Vein endothelial cell (primary cell): ENCODE measurements at places on chromosomes 3 and 15. TPM values are rescaled to one million over a fixed set of nuclear protein-coding genes. Genes with fewer than 3 reads are reported as not detected.

IMPG2 gene
- total RNA-seq = 0.67 and 0.98 TPM in 2 replicates

TMEM89 gene
- not detected in 2 replicates for total RNA-seq

PLA2G4D gene
- total RNA-seq = not detected in 2 replicates

ROBO2 gene
- under 0.01 TPM in 1 of 2 replicates, not detected in the other for total RNA-seq

CGNL1 gene
- total RNA-seq = 20.2 and 23.8 TPM in 2 replicates

SLC9A9 gene
- 0.98 and 1.4 TPM in 2 replicates for total RNA-seq

COL7A1 gene
- total RNA-seq = under 0.01 and 0.19 TPM in 2 replicates

KLHL24 gene
- total RNA-seq = 64.0 and 65.7 TPM in 2 replicates

RBP2 gene
- not detected in 2 replicates for total RNA-seq

RYR3 gene
- under 0.01 TPM in 1 of 2 replicates, not detected in the other for total RNA-seq

CNTN4 gene
- 0.33 and 0.48 TPM in 2 replicates for total RNA-seq

CXCR6 gene
- total RNA-seq = not detected in 2 replicates

NXPE3 gene
- 5.7 and 6.5 TPM in 2 replicates for total RNA-seq

DHFR2 gene
- total RNA-seq = 2.4 and 2.9 TPM in 2 replicates

RNF7 gene
- 67.0 and 94.1 TPM in 2 replicates for total RNA-seq

PRR23C gene
- not detected in 2 replicates for total RNA-seq

RGMA gene
- 0.10 TPM in 1 of 2 replicates, not detected in the other for total RNA-seq

RPL35A gene
- total RNA-seq = 522 and 701 TPM in 2 replicates

IP6K1 gene
- 60.8 and 67.4 TPM in 2 replicates for total RNA-seq

PRR20G gene
- total RNA-seq = not detected in 2 replicates

SLC9C1 gene
- 0.10 and 0.33 TPM in 2 replicates for total RNA-seq

ZNF660 gene
- 0.65 and 1.4 TPM in 2 replicates for total RNA-seq

AEN gene
- 78.0 and 83.0 TPM in 2 replicates for total RNA-seq

GOLGA8Q gene
- total RNA-seq = 0.33 and 0.48 TPM in 2 replicates

CCDC13 gene
- 0.76 TPM in 1 of 2 replicates, not detected in the other for total RNA-seq

CYP1A2 gene
- not detected in 2 replicates for total RNA-seq

ALG3 gene
- total RNA-seq = 30.5 and 40.5 TPM in 2 replicates

CPA3 gene
- 0.48 and 0.98 TPM in 2 replicates for total RNA-seq

RASGRP1 gene
- total RNA-seq = under 0.01 and 0.76 TPM in 2 replicates

STAC gene
- total RNA-seq = 0.57 and 0.98 TPM in 2 replicates

SLC51B gene
- total RNA-seq = not detected in 2 replicates

SERINC4 gene
- total RNA-seq = under 0.01 TPM in 1 of 2 replicates, not detected in the other
